ENCODE measurements at places on chromosomes 6 and 20. TPM values are rescaled to one million over a fixed set of nuclear protein-coding genes. Genes with fewer than 3 reads are reported as not detected.

Gene PTPRA
- 56.5 TPM for total RNA-seq

Gene GID8
- 41.8 TPM for total RNA-seq

GRCh38 chr6:100658486-100658885 lies 193.8 kb upstream of the SIM1 start:
- DNase-seq = no peak

DNA sequence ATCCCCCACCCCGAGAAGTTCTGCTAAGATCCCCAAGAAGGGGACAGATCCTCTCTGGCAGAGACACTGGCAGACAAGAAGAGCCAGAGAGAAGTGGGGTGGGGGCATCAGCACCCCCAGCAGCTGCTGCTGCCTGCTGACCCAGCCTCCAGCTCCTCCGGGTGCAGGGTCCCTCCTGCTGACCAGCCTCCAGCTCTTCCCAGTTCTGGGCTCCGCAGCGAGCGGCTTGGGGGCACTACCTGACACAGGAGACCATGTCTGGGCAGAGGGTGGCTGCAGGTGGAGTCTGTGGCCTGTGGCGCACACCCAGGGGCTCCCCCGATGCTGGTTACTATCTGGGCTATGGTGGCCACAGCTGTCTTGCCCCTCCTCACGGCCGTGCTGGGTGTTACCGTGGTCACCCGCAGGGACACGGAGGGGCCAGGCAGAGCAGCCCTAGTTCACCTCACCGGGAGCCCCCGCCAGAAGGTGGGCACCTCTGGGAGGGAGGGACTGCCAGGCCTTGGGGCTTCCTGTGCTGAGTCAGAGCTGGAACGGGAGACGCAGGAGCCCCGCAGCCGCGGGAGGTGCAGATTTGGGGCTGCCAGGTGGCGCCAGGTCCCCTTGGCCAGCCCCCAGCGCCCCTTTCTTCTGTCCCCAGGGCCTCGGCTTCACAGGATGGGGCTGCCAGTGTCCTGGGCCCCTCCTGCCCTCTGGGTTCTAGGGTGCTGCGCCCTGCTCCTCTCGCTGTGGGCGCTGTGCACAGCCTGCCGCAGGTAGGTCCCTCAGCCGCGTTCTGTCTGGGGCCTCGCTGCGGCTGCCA lies 630 bp downstream of the LIME1 start:
- DNase-seq = no peak

Gene LHFPL5
- total RNA-seq = not detected

- no peak for DNase-seq
Measured at GRCh38 chr6:53090576-53090975, 25.4 kb downstream of the FBXO9 start.

GRCh38 chr6:4460586-4461475 lies 315.4 kb upstream of the CDYL start:
- DNase-seq = peak; percentile 80
